ENCODE measurements at places on chromosomes 1 and 21.

DNA sequence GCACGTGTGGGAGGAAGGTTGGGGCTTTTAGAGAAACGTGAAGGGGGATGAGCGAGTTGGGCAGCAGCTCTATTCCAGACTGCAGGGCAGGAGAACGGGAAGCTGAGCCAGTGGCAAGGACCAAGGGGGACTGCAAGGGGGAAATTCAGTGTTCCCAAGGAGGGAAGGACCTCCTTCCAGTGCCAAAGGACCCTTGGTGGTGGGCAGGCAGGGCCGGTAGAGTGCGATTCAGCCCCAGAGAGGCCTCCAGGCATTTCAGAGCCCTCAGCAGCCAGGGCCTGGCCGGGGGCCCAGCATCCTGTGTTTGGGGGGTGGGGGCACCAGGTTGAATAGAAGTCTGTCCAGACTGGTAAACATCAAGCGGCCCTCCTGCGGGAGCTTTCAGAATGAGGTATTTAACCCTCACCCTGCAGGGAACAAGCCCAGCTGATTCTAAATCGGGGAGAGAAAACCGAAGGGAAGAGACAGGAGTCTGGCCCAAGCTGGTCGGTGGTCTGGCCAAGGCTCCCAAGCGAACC lies 2.3 kb downstream of the COL9A2 start:
- no peak for DNase-seq

DNA sequence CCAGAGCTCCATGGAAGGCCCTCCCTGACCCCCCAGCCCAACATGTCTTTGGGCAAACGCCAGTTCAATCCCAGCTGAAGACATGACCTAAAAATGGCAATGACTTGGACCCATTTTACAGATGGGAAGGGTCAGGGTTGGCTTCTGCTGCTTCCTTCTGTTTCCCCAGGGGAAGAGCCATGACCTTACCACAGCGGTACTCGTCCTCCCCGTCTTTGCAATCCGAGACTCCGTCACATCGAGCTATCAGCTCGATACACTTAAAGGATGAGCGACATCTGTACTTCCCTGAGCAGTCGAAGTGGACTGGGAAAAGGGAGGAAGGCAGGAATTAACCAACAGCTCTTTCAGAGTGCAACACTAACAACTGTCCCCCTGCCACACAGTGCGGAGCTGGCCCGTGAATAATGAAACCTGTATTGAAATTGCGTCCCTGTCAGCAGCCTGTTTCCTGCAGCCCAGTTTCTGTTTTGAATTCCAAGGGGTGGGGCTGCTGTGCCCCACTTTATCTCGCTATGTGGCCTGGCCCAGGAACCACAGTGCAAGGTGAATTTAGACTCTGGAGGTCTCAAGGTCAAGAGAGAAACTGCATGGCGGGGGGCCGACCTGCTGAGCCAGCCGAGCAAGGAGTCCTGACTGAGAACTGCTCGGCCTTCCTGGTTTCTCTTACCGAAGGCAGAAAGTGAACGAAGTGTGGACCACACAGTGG lies 7.0 kb downstream of the TMPRSS3 start:
- DNase-seq = no peak

DNA sequence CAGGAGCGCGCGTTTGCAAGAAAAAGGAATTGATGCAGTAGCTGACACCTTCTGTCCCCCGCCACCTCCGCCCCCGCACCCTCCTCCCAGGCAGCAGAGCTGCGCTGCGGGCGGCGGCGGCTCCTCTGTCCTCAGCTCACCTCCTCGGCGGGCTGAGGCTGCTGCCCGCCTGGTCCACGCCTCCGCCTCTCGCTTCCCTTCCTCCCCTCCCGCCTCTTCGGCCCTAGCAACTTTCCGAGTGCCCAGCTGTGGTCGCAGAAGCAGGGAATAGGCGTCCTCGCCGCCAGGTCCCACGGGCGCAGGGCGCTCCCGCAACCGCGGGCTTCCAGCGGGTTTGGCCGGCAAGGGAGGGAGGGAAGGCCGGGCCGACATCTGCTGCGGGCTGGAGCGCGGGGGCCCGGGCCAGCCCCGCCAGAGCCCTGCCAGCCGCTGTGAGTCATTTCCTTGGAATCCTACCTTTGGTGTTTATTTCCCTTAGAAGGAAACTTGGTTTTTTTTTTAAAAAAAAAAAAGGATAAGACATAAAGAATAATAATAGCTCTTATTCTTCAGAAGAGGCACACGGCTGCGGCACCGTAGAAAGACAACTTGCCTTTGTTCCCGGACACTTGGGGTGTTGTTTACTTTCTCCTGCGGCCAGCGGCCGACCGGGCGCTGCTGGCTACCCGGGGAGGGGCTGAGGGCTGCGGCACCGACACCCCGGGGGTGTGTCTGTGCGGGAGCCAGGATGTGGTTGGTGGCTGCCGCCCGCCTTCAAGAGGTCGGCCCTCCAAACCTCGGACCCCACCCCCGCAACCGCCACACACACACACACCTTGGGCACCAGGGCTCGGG lies 1.1 kb downstream of the SERTAD4 start:
- DNase-seq = peak; percentile 63

- no peak for DNase-seq
Observed at GRCh38 chr1:245370905-245371581, 216.3 kb downstream of the KIF26B start.

GRCh38 chr1:184747089-184747955 lies 7.3 kb downstream of the EDEM3 start:
- no peak for DNase-seq

- DNase-seq = peak; percentile 95
Observed at GRCh38 chr1:40802078-40802741, 18.6 kb downstream of the KCNQ4 start.

GRCh38 chr1:90274376-90274775 lies 279.5 kb downstream of the ZNF326 start:
- DNase-seq = no peak

GRCh38 chr21:29299916-29300806 lies 1.4 kb downstream of the BACH1 start:
- DNase-seq = no peak

DNA sequence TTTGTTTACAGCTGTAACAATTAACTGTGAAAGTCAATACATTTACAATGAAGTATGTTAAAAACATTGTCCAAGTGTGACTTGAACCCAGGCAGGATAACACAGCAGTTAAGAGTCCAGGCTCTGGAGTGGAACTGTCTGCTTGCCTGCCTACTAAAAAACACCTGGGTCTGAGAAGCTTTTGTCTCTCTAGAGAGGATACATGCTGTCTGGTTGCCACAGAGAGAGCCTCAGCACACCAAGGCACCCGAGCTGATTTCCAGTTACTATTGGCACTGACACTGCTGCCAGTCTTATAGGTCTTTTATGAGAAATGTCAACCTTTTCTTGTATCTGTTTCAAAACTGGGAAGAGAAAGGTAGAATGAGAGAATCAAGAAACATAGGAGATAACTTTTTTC lies 20.2 kb upstream of the RALGPS2 start:
- DNase-seq = no peak

- no peak for DNase-seq
Observed at GRCh38 chr21:15732290-15732995, 2.7 kb downstream of the USP25 start.

DNA sequence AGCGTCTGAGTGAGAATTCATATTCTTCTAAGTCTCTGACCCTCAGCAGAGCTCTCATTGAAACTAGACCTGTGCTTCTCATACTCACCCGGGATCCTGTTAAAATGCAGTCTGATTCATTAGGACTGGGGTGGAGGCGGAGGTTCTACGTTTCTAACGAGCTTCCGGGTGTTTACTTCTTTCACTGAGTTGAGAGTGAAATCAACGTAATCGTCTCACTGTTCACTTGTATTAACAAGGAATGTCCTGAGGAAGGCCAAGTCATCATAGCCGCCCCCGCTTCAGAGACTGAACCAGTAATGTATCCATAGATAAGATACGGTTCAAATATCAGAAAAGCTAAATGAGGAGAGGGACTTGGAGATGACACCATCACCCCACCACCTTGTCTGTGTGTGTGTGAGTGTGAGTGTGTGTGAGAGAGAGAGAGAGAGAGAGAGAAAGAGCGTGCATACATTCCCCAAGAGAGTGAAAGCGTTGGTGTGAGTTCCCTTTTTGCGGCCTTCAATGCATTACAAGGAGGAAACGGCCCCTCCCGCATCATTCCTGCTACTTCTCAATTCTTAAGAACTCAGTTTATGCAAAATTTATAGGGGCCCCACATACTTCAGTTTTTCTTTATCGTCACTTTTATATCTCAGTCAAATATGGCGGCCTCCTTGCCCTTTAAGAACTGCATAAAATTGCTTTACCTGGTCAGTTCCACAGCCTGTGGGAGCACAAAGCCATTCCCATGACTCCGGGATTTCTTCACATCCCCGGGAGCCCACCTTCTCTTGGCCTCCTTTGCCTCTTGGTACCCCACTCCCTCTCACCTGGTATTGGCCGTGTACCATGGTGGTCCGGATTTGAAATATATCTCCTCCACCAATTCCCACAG lies 19.8 kb downstream of the KMO start:
- DNase-seq = no peak

DNA sequence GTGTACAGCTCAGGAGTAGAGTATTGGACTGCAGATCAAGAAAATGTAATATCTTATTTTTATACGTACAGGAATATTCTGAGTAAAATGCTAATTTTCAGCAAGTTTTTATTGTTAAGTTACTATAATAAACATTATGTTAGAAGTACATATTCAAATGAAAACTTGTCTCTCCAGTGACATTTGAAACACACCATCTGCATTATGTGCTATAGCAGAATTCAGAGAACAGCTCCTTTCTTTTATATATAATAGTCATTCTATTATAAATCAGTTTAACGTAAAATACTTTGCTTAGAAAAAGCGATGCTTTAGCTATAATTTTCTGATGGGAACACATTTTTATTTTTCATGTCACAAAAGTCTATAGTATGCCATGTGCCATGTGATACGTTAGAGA lies 249.0 kb downstream of the PTPRC start:
- no peak for DNase-seq

GRCh38 chr1:6129313-6129712 lies 50.8 kb downstream of the CHD5 start:
- DNase-seq = no peak

- peak; percentile 43 for DNase-seq
Observed at GRCh38 chr1:65148548-65149350, 746 bp downstream of the AK4 start.

DNA sequence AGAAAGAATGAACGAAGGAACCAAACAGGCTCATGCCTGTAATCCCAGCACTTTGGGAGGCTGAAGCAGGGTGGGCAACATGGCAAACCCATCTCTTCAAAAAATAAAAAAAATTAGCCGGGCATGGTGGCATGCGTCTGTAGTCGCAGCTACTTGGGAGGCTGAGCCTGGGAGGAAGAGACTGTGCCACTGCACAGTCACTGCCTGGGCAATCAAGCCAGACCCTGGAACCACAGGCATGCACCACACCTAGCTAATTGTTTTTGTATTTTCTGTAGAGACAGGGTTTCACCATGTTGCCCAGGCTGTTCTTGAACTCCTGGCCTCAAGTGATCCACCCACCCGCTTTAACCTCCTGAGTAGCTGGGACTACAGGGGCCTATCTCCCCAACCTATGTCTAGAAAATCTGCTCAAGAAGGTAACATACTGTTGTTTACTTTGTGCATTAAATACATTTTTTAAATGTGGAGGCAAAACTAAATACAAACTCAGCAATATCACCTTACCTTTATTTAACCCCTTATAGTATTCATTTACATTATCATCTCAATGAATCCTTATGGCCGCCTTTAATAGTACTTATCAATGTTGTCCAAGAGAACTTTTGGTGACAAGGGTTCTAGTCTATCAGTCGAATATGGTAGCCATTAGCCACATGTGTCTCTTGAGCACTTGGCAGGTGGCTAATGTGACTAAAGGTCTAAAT lies 2.7 kb downstream of the KHDC4 start:
- DNase-seq = no peak

- DNase-seq = no peak
Observed at GRCh38 chr1:39332291-39332690, 127.8 kb downstream of the MACF1 start.

DNA sequence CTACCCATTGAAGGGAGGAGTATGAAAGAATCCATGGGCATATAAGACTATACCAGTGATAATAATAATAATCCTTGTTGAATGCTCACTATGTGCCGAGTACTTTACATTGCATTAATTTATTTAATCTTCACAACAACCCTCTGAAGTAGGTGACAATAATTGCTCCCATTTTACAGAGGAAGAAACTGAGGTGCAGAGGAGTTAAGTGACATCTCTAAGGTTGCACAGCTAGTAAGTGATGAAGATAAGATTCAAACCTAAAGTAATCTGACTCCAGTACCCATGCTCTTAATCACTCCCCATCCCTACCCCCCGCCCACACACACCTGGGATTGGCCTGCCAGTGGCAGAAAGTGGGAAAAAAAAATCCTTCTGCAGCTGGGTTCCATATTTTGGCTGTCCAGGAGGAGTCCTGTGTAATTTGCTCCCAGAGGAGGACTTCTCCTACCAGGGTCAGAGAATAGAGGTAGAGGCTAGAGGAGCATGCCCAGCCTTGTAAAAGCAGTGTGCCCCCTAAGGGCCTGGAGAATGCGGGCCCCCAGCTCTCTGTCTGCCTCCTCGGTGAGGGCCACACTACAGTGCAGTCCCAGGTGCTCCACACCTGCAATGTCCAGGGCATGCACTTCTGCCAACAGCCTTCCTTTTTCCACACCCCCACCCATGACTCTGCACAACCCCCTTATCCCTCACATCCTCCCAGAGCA lies 57.8 kb downstream of the TMEM53 start:
- DNase-seq = no peak

DNA sequence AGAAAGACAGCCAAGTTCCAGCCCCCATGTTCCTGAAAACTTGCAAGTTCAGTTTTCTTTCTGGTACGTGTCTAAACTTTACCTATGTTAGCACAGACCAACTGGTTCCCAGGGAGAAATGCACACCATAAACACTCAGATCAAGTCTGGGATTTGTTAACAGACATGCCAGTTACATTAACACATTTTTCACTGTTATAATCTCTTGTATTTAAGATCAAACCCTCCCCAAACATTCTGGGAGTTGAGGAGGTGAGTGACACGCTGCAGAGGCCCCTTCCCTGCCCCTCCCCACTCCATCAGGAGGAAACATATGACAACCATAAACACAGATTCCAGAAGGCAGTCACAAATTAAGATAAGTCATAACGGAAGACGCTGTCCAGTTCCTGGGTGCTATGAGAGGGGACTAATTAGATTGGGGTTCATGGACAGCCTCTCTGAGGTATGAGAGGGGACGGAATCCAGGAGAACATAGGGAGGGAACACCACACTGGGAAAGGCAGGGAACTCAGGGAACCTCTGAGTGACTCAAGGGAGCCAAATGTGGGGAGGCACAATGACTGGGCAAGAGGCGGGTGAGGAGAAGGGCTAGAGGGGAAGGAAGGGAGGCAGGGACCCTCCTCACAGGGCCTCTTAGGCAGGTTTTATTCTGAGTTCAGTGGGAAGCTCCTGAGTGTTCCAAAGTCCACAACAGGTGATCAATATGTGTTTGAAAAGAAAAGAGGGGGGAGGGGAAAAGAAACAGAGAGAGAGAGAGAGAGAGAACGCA lies 25.0 kb downstream of the DUSP10 start:
- DNase-seq = no peak

Data from NT2/D1 (cell line).